HL-60 (cell line): ENCODE measurements at places on chromosomes 2 and 18.

DNA sequence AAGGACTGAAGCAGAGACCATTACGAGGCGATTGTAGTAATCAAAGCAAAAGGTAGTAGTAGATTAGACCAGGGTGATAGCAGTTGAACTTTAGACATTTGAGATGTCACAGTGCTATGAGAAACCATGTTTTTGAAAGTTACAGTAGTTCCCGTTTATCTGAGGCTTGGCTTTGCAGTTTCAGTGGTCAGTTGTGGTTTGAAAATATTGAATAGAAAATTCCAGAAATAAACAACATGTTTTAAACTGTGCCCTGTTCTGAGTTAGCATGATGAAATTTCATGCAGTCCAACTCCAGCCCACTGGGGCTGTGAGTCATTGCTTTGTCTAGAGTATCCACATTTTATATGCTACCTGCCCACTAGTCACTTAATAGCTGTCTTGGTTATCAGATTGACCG lies 47.5 kb downstream of the ZNF638 start:
- no peak for DNase-seq

GRCh38 chr2:79155826-79156476 lies 3.6 kb downstream of the REG3A start:
- DNase-seq = no peak

DNA sequence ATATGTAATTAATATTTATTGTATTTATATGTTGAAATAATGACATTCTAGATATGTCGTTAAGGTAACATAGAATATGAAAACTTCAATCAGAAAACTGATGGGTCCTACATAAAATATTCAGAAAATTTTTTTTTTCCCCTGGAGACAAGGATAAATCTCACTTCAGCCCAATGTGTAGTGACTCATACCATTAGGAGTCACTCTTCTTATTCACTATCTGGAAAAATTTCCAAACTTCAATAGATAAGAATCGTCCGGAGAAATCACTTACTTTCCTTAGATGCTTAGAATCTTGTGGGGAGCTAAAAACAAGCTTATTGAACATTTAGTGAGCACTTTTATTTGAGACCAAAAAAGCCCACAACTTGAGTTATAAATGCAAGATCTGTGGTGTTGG lies 4.6 kb downstream of the SERPINB13 start:
- no peak for DNase-seq

GRCh38 chr2:105449076-105449475 lies 50.2 kb upstream of the FHL2 start:
- DNase-seq = no peak

DNA sequence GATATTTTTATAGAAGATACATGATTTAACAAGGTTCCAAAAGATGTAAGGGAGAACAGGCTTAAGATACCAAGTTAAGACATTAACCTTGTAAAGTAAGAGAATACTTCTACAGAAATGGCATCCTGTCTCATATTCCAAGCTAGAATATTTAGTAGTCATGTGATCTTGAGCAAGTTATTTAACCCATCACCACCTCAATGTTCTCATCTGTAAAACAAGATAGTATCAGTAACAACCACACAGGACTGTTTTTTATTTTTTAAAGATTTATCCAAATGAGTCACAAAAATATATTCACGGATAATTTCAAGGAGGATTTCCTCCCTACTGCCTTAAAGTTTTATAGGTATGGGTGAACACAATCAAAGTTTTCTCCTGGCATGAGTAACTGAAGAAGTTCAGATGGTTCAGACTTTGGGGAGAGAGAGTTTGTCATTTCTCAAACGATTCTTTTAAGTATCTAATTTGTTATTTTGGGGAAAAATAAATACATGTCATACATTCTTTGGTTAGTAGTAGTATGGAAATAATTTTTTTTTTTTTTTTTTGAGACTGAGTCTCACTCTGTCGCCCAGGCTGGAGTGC lies 25.9 kb downstream of the ROCK1 start:
- DNase-seq = no peak

GRCh38 chr2:239991689-239992314 lies 33.3 kb downstream of the NDUFA10 start:
- peak; percentile 45 for DNase-seq

- no peak for DNase-seq
Observed at GRCh38 chr2:134134313-134134706, 119.6 kb upstream of the MGAT5 start.

DNA sequence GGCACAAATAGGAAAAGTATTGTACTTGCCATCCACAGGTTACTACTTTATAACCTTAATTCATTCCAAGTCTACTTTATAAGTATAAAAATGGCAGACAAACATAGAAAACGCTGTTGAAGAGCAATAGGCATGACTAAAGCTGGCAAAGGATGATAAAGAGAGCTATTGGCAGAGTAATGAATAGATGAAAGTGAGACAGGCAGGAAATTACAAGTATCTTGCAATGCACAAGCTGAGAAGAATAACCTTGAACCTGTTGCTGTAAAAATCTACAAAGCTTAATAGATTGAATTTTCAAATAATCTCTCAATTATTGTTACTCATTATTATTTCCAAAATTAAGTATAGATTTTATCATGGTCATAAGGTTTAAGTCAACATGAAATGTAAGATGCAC lies 8.8 kb downstream of the PELI1 start:
- no peak for DNase-seq

- no peak for DNase-seq
Observed at GRCh38 chr18:28108814-28109213, 68.1 kb downstream of the CDH2 start.

DNA sequence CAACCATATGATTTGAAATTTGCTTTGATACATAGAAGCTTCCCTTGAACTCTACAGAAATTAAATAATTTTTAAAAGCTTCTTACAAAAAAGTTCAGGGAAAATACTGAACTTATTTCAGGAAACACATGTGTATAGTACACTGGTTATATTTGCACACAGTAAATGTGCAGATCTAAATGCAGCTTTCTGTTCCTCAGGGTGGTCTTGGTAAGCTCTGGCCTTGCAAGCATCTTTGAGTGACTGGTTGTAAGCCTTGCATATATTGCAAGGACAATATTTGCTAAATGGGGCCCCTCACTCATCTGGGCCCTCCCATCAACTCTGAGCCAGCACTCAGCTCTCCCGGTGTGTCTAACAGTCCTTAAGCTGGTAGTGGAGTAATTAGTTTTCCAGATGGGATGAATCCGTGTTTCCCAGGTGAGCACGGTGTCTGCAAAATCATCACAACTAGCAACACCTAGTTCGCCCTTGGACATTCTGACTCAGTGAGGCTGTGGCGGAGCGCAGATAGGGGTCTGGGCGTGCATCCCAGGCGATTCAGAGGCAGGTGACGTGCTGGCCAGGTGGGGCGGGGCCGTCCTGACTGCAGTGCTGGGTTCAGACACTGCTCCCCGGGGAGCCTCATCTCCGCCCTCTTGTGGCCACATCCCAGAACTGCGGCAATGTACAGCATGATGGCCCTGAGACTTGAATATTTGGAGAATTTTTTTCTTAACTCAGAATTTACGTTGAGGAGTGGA lies 149.6 kb downstream of the MBP start:
- DNase-seq = peak; percentile 91

DNA sequence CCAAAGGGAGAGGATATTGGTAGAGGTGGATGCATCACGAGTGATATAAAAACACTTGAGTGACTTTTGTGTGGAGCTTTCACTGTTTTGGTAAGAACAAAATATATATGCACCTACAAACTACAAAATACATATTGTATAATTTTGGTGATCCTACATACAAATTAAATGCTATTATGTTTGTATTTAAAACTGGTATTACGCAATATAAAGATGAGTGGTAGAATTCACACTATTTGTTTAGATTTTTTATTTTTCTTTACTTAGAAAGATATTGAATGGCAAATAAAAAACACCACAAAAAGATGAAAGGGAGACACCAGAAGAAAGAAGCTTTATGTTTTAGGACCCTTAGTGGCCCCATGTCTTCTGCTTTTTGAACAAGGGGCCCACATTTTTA lies 770.7 kb upstream of the ID2 start:
- DNase-seq = no peak

GRCh38 chr2:37561615-37562569 lies 109.5 kb downstream of the CDC42EP3 start:
- no peak for DNase-seq

- DNase-seq = no peak
Observed at GRCh38 chr2:216490061-216490460, 8.6 kb upstream of the RPL37A start.

DNA sequence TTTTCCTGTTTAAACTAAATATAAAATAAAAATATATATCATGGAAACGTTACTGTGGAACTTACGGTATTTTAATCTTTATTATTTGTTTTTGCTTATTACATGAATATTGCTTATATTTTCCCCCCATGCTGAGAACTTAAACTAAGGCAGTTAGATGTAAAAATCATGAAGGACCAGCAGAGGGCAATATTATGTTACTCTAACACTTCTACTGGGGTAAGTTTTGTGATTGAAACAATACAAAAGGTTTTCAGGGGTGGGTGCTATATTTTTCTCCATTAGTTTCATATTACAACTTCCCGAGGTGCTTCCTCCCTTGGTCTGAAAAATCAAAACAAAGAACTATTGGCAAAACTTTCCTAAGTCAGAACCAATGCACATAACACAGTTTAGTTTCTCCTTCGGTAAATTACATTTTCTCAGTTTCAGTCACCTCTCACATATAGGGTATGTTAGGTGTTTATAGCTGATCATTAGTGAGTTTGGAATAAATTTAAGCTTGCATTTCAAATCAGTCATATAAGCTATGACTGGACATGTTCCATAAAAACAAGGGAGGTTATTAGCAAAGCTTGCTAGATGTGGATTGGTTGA lies 54.8 kb downstream of the ZNF407 start:
- no peak for DNase-seq

- DNase-seq = no peak
Observed at GRCh38 chr18:69853051-69853450, 94.6 kb downstream of the CD226 start.

DNA sequence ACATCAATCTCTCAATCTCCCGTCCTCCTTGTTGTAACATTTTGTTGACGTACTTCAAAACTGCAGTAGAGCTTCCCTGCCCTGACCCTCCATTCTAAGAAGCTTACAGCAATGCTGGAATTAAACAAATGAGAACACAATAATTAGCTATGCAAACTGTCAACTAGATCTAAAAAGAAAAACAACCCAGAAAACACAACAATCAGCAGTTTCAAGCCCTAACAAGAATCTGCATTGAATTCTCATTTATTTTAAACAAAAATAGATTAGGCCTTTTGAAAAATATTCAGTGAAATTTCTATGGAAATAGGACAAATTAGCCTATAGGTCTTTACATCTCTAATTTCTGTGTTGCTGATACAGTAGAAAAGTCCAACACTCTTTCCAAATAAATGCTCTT lies 807.0 kb upstream of the FSHR start:
- DNase-seq = no peak

- no peak for DNase-seq
Observed at GRCh38 chr2:158359846-158360245, 96.7 kb downstream of the CCDC148 start.

DNA sequence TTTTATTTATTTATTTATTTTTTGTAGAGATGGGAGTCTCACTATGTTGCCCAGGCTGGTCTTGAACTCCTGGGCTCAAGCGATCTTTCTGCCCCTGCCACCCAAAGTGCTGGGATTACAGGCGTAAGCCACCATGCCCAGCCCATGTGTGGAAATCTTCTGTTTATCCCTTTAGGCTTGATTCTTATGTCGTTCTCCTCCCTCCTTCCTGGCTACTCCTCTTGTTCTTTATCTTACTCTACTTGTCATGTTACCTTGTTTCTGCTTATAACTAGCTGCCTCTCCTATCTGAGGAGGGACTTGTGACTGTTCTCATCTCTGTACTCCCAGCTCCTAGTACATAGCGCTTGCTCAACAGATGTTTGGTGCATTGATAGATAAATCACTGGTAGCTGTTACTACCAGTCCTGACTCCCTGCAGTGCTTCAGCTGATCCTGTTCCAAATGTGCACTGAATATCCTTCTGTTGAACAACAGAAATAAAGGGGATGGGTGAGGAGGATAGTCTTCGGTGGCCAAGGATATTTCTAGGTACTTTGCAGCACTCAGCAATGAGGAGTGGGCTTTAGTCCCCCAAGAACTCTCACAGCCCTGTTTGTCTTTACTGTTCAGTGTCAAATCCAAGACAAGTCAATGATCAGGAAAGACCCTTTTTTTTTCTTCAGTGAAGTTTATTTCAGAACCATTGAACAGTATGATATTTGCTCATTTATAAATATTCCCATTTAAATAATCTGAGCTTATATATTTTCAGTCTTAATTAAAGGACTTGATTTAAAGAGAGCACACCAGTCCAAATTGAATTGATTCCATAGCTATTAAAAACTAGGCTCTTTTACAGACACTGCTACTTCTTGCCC lies 7.2 kb downstream of the IL1B start:
- DNase-seq = no peak

DNA sequence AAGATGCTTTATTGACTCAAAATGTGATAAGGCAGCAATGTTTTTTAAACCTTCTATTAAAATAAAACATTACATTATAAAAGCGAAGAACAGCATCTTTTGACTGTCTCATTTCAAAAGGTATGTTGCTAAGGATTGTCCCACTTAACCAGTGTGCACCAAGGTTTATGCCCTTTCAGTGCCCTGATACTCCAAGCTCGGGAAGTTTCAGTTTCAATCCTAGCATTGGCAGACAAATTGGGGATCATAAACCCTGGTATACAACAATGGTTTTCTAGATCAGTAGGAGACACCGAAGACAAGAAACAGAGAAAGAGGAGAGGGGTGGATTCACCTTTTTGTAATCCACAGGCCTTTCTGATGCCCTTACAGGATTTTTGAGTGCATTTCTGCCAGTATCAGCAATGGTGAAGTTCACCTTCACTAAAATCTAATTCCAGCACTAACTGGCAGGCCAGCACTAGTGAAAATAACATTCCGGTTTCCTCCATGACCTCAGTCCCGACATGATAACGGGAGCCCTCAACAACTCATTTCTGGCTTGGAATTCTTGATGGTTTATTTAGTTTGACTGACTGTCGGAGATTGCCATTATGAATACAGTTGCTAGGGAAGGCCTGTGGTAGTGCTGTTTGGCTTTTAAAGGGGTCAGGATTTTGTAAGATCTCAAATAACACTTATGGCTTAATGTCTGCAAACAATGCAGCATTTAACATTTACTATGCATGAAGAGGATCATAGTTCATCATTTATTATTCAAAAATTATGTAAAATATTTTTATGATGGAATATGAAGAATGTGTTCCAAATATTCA lies 33.3 kb upstream of the FIGN start:
- DNase-seq = no peak

DNA sequence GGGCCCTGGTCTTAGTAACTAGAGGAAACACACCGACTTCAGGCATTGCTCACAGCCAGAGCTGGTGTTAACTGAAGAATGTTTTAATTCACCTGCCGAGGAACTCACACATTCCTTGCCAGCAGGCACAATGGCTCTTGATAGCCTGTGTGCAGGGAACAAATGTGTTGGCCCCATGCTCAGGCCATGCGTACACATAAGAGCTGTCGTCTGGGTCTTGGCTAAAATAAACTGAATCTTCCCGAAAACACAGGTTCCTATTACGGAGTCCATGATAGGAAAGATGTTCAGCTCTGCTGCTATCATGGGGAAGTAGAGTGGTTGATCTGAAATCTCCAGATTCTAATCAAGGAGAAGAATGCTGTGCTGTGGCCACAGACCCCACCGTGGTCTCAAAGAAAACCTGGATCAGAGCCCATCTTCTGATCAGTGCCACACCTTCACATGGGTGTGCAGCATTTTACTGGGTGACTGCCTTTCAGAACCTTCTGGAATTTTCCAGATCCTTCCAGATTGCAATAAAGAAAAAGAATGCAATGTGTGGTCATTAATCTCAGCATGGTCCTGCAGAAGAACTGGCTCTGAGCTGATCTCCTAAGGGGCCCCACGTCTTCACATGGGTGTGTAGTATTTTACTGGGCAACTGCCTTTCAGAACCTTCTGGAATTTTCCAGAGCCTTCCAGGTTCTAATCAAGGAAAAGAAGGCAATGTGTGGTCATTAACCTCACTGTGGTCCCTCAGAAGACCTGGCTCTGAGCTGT lies 17.2 kb downstream of the MBP start:
- DNase-seq = no peak
